ENCODE measurements at places on chromosomes 1 and 21.

GRCh38 chr1:88825721-88826120, 65.6 kb downstream of the GTF2B start:
- no peak for DNase-seq

DNA sequence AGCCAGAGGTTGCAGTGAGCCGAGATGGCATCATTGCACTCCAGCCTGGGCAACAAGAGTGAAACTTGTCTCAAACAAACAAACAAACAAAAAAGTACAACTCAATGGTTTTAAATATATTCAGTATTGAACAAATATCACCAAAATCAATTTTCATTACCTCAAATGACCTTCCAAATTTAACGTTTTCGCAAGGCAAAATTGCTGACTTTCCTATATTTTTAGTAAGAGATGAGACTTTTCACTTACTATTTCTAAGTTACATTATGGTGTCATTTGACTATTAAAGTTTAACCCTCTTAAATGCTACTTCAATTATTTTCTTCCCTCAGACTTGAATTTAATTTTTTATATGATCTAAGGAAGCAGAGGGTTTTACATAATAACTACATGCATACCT, 23.0 kb upstream of the ABCB10 start:
- no peak for DNase-seq

DNA sequence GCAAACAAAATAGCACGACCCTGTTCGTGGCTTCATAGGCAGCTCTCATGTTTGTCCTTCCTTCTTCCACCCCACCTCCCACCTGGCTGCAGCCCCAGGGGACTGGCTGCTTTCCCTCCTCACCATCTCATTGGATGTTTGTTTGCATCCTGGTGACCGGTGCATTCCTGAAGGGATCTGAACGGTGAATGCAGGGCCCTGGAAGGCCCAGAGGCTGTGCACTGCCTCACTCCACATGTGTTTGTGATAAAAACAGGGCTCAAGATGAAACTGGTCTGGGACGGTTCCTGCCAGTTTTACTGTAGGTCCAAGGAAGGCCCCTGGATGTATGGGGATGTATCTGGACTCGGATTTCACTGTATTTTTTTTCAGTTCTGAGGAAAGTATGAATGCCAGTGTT, 42.8 kb downstream of the CNN3 start:
- DNase-seq = no peak

DNA sequence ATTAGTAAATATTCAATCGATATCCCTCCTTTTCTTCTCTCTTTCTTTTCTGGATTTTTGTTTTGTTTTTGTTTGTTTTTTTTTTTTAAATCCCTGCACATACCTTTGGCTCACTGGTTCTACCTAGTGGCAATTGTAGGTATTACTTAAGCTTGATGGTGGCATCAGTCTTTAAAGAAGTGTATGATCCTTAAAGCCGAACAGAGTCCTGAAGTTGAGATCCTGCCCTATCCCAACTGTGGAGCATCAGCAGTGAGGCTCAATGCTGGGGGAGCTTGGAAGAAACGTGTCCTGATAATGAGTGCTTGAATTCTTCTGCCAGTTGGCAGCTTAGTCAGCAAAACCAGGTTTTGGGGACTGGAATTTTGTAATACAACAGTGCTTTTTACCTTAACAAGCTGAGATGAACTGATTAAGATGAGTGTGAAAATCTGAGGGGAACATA, 60.8 kb downstream of the FASLG start:
- no peak for DNase-seq

DNA sequence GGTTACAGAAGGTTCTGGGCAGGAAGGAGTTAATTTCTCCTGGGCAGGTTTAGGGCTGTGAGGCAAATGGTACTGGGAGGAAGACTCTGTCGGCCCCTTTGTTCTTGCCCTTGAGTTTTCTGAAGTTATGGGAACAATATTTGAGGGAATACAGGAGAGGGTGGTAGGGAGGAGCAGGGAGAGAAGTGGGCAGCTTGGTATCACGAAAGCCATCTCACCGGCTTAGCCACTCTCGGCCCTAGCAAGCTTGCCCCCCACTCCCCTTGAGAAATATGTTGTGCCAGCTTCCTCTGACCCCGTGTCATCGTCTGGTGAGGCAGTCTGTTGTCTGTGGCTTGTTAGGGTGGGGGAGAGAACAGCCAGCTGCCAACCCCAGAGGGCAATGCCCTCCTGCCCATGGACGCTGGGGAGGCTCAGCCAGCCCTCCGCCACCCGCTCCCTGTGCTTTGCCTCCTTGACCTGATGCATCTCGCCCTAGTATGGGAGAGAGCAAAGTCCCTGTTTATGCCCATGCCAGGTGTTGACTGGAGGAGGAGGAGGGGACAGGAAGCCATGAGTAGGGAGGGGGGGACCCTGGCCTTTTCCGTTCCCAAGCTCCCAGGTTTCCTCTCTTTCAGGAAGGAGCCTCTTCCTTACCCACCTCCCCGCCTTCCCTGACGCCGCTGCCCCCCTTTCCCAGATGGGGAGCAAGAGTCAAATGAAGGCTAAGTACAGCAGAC, 1.2 kb downstream of the EFNA1 start:
- DNase-seq = no peak

- no peak for DNase-seq
Observed at GRCh38 chr1:151504252-151504651, 6.9 kb upstream of the CGN start.

- DNase-seq = no peak
Observed at GRCh38 chr1:216665406-216665805, 57.8 kb downstream of the ESRRG start.

GRCh38 chr1:245671349-245671748, 516.6 kb downstream of the KIF26B start:
- no peak for DNase-seq

DNA sequence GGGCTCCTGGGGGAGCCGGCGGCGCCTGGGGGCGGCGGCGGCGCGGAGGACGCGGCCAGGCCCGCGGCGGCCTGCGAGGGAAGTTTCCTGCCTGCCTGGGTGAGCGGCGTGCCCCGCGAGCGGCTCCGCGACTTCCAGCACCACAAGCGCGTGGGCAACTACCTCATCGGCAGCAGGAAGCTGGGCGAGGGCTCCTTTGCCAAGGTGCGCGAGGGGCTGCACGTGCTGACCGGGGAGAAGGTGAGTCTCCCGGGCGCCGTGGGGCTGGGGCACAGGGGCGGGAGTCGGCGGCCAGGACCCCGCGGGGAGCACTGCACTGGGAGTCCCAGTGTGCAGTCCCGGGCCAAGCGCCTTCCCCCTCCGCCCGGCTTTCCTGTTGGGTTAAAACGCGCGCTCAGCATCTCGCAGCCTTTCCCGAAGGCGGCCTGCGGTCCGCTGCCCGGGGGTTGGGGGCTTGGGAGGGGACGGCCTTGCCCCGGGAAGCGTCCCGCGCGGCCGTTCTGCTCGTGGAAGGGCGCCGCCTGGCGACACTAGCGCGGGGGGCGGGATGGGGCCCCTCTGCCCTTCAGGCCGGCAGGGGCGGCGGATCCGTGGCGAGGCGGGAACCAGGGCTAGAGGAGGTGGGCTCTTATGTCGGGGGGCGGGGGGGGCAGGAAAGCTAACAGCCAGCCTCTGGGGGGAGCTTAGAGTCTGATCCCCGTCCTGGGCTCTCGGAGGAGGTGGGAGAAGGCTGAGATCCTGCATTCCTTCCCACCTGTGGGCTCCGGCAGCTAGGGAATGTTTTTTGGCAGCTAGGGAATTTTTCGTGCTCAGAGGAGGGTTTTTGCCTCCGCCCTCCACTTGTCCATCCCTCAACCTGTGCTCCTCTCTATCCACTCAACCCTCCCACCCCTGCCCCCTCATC, 1.1 kb downstream of the HUNK start:
- peak; percentile 9 for DNase-seq

- DNase-seq = no peak
Observed at GRCh38 chr1:78604643-78605042, 15.6 kb upstream of the IFI44L start.

GRCh38 chr1:165842671-165843129, 15.3 kb downstream of the UCK2 start:
- DNase-seq = no peak

DNA sequence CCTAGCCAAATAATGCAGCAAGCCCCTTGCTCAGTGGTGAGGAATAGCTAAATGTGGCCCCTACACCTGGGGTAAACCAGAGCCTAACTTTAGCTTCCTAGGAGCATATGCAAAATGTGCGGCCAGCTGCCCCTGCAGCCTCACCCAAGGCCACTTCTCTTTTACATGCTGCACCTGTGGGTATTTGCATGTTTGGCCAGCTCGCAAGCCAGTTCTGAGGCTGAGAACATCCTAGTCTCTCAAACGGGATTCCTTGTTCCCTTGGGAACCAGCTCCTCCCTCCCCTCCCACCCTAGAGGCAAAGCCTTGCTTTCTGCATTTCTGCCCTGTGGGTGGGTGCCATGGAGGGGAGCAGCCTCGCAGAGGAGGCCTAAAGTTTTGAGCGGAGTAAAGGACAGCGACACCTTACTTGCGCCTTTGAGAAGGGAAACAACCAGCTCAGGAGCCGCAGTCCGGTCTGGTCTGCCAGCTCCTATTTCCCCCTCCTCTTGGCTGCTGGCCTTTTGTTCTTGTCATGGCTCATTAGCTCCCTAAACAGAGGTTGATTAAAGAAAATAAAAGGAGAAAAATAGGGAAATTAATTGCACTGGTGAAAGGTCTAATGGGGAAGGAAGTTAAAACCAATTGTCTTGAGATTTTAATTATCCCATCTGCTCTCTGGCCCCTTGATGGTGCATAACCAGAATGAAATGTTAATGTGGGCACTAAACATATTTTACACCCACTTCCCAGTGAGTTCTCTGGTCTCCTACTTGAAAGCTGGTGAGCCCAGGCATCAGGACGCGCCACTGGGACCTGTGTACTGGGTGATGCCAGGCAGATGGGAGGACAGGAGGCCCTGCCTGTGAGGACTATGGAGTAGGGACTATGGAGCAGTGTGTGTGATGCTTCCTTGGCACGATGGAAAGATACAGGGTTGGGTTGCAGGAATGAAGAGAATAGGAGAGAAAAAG, 68.7 kb downstream of the TEX35 start:
- DNase-seq = no peak

DNA sequence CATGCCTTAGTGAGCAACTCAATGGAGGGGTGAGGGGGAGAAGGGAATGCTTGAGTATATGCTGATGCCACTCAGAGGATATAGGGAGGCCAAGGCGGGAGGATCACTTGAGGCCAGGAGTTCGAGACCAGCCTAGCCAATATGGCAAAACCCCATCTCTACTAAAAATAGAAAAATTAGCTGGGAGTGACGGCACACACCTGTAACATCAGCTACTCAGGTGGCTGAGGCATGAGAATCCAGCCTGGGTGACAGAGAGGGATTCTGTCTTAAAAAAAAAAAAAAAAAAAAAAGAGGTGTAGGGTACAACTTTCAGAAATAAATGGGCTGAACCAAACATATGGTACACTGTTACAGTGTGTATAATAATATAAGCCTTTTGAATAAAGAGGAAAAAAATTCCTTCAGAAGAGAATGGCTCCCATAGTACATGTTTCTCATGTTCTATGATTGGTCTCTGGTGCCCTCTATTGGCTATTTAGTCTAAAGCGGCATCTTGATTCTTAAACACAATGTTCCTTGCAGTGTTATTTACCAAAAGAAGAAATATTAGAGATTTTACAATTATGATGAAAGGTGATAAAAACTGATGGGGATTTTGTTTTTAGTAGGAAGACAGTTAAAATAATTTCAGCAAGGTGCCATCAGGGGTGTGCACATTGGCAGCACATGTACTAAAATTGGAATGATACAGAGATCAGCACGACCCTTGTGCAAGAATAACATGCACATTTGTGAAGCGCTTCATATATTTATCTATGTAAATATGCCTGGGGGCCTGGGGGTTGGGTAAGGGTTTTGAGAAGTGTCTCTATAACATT, 109.8 kb downstream of the PATJ start:
- no peak for DNase-seq

GRCh38 chr1:160206421-160207117, 1.4 kb downstream of the PEA15 start:
- no peak for DNase-seq

DNA sequence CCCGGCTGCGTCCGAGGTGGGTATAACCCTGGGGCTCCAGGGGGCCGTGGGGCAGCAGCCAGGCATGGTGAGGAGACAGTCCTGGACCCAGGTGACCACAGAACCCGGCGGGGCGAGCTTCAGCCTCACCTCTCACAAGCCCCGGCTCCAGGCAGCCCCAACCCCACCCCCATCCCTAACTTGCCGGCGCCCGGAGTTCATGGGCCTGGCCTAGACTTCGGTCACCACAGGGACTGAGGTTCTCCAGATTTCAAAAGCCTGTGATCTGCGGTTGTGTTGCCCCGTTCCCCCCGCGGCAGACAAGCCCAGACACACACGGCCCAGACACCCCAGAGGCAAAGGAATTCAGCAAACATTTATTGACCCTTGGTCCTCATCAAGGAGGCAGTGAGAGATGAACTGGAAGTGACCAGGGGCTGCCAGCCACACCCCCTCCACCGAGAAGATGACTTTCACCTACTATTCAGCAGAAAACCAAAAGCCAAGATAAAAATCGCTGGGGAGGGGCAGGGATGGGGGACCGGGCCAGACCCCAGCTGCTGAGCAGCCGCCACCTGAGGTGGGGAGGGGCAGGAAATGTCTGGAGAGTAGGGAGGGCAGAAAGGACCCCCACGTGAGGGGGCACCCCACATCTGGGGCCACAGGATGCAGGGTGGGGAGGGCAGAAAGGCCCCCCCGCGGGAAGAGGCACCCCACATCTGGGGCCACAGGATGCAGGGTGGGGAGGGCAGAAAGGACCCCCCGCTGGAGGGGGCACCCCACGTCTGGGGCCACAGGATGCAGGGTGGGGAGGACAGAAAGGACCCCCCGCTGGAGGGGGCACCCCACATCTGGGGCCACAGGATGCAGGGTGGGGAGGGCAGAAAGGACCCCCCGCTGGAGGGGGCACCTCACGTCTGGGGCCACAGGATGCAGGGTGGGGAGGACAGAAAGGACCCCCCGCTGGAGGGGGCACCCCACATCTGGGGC, 3.9 kb downstream of the HES4 start:
- no peak for DNase-seq

- DNase-seq = no peak
Observed at GRCh38 chr1:18564676-18565075, 66.0 kb upstream of the PAX7 start.

DNA sequence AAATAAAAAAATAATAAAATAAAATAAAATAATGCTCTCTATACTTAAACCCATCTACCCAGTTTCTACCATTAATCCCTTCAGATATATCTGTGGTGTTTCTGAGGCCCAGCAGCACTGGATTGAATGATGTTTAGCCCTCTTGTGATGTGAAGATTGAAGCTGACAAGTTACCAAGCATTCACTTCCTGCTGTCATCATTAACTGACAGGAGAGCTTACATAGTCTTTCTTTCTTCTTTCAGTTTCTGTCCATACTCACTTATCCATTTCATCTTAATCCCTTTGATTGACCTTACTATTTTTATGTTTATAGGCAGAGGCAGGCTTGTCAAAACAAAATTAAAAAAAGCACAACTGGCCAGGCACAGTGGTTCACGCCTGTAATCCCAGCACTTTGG, 38.8 kb upstream of the PGD start:
- DNase-seq = no peak

- DNase-seq = no peak
Observed at GRCh38 chr1:211013346-211014240, 120.4 kb downstream of the KCNH1 start.

DNA sequence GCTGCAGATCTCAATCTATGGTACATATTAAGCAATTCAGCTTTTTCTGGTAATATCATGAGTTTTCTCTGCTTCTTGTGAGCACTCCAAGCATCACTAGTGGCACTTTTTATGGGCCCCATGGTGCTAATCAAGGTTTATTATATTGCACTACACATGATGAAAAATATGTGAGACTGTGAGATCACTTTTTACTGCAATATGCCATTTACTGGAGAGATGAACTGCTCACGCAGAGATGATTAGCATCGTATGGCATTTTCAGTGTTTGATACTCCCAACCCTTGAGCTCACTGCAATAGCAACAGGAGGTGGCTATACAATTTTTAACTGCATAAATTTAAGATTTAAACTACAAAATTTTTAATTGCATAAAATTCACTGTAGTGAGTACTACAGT, 8.7 kb upstream of the KCNK1 start:
- no peak for DNase-seq
